ENCODE measurements at places on chromosomes 4 and X. TPM values are rescaled to one million over a fixed set of nuclear protein-coding genes. Genes with fewer than 3 reads are reported as not detected.

DNA sequence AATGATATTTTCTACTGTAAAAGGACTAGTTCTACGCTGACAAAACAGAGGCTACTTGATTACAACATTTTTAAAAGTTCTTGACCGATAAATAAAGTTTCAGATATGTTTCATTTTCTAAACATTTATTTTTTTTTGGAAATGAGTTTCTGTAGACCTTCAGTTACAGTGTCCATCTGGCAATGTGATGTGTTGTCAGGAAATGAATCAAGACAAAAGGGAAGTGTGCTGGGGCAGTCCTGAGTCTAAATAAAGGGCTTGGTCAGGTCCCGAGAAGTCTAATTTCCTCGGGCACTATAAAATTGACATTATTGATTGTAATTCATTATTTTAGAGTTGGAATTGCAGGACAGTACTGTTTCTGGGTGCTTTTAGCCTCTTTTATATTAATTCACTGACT is 57.0 kb upstream of the FTHL17 start:
- DNase-seq: no peak

GRCh38 chr4:145315811-145316225 is 135.4 kb upstream of the OTUD4 start:
- no peak for DNase-seq

The UGT2B15 gene
- polyA plus RNA-seq: 94.3 TPM

The SFRP2 gene
- polyA plus RNA-seq: not detected

The TMEM271 gene
- 0.04 TPM for polyA plus RNA-seq

The ABLIM2 gene
- polyA plus RNA-seq: 2.1 TPM

The TMPRSS11B gene
- polyA plus RNA-seq: not detected

- no peak for DNase-seq
Observed at GRCh38 chr4:107740381-107740780, 20.3 kb upstream of the PAPSS1 start.

The NLRP2B gene
- polyA plus RNA-seq: not detected

The PLXNB3 gene
- polyA plus RNA-seq: not detected

- DNase-seq: no peak
Observed at GRCh38 chr4:41822325-41822724, 73.8 kb upstream of the PHOX2B start.

GRCh38 chr4:95267081-95267480 is 281.7 kb downstream of the UNC5C start:
- no peak for DNase-seq

The RNF175 gene
- 0.38 TPM for polyA plus RNA-seq

DNA sequence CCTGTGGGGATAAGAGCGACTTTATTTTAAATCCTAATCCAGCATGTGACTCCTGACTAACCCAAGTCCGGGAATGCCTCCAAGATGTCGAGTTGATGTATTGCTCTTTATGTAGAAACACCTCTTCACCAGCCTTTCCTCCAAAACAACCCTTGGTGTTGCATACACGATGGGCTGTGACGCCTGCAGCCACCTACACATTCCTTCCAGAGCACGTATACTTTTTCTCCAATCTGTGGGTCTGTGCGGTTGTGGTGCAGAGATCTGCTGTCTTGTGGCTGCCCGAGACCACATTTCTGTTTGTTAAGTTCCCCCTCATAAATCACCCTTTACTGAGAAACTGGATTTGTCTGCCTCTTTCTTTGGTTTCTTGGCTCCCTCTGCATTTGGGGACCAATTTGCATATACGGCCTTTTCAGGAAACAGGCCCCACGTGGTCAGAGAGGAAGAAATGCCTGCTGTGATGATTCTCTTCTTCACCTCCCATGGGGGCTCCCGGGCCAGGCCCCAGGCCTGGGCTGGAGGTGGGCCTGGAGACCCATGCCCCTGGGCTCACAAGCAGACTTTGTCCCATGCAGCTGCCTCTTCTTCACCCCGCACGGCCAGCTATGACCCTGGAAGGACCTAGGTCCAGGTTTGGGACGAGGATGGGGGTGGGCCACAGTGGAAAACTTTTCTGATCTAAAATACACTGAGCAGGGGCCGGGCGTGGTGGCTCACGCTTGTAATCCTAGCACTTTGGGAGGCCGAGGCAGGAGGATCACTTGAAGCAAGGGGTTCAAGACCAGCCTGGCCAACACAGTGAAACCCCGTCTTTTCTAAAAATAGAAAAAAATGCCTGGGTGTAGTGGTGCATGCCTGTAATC is 21.4 kb upstream of the AFAP1 start:
- peak; percentile 12 for DNase-seq

DNA sequence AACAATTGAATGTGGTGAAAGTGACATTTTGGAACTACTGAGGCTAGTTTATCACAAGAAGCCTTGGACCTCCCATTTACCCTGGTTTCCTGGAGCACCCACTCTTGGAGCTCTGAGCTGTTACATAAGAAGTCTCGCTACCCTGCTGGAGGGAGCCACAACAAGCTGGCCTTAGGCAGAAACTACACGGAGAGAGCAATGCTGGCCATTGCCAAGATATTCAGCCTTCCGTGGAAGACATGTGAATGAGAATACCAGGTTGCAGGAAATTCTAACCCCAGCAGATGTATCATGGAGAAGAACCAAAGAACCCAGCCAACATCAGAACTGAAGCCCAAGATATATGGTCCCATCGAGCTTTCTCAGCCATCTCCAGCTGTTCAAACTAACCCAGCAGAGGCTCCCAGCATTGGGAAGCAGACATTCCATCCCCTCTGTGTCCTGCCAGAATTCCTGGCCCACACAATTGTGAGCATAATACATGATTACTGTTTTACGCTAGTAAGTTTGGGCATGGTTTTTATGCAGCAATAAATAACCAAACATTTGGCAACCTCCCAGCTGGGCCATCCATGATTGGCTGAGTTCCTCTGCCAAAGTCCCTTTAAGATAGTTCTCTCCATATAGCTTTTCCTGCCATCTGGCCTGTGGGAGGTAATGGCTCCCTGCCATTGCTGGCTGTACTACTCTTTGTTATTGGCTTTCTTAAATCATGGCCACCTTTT is 17.9 kb upstream of the PDE5A start:
- no peak for DNase-seq

The CLDN34 gene
- polyA plus RNA-seq: not detected

- peak; percentile 24 for DNase-seq
Observed at GRCh38 chrX:46686003-46686645, 72.8 kb downstream of the SLC9A7 start.

GRCh38 chr4:185567381-185568376 is 32.4 kb upstream of the PDLIM3 start:
- DNase-seq: peak; percentile 52

The TCEAL6 gene
- 0.18 TPM for polyA plus RNA-seq
